Occipital lobe (tissue), 3 donors: ENCODE measurements at places on chromosomes 3 and 15. TPM values are rescaled to one million over a fixed set of nuclear protein-coding genes. Genes with fewer than 3 reads are reported as not detected.

PPM1L gene
- total RNA-seq: 90.3 TPM

IDH3A gene
- total RNA-seq: 41.6 TPM

TRMT10C gene
- 58.5 TPM for total RNA-seq

SAXO2 gene
- total RNA-seq: 4.1 TPM

NOX5 gene
- total RNA-seq: under 0.01 TPM

TBC1D21 gene
- total RNA-seq: not detected

GOLGA8N gene
- total RNA-seq: 1.4 TPM

NKIRAS1 gene
- total RNA-seq: 36.5 TPM

FGF12 gene
- 187 TPM for total RNA-seq

MINAR1 gene
- total RNA-seq: 3.6 TPM

IGSF11 gene
- total RNA-seq: 11.9 TPM

GRCh38 chr3:88219138-88219792, 69.5 kb downstream of the C3orf38 start:
- DNase-seq: no peak

DNA sequence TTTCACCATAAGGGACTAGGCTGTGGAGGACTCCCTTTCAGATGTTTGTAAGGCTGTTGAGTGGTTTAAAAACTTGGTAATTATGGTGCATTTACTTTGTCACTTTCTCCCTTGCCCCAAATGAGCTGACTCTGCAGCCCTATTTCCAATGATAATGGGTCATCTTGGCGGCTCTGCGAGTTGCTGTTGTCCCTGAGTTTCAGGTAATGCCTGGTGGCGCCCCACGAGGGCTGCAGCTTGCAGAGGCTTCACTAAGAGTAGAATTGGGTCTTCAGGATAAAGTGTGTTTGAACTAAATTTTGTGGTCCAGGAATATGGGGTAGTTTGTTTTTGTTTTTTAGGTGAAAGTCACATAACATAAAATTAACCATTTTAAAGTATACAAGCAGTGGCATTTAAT, 450.1 kb upstream of the CFAP20DC start:
- no peak for DNase-seq

DNA sequence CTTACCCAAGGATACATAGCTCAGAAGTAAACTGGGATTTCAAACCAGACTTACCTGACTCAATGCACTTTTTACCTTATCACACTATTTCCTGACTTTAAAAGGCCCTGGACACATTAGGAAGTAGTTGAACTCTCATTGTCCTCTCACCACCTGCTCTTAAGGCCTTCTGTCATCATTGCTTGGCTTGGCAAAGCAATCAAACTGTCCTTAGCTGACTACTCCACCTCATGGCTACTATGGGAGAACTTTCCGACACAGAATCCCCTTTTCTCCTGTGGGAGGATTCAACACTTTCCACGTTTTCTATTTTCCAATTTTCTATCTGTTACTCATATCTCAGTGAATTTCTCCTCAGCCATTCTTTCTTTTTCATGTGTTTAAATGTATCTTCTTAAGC, 55.4 kb downstream of the ZNF148 start:
- DNase-seq: no peak

DNA sequence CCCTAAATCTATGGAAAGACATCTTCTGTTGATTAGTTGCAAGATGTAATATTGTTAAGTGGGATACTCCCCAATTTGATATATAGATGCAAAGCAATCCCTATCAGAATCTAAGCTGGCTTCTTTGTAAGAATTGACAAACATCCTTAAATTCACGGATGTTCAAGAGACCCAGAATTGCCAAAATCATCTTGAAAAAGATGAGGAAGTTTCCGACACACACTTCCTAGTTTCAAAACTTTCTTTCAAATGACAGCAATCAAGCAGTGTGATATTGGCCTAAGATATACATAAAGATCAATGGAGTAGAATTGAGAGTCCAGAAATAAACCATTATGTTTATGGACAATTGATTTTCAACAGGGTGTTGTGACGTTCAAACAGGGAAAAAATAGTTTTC, 383.6 kb downstream of the LPP start:
- DNase-seq: no peak

GRCh38 chr3:49406571-49407565, 4.9 kb downstream of the RHOA start:
- no peak for DNase-seq

DNA sequence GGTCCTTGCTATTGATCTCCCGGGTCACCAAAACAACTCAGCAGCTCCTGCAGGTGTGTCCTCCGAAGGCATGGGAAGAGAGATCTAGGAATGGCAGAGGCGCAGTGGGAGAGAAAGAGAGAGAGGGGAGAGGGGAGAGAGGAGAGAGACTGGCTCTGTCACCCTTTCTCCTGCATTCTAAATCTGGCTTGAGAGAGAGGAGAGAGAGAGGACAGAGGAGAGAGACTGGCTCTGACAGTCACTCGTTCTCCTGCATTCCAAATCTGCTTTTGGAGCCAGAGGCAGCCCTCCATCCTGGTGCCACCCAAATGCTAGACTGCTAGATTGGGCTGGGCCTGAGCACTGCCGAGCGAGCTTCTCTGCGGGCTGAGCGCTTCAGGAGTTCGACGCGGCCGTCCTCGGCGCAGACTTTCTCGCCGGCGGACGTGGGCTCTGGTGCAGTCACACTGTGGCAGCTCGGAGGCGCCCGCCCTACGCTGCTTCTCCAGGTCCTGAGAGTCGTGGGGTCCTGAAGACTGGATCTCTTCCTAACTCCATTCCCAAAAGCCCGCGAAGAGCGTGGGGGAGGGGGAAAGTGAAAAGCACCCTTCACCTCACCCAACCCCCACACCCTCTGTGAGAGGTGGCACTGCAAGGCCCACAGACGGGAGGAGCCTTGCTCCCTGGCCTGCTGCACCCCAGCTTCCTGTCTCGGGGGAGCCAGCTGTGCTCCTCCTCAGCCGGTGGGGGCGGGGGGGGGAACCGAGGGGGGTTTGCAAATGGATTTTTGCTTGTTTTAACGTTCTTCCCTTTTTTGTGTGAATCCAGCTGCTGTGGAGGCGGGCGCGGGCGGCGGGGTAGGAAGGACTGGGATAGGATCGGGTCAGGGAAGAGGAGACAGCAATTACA, 222.3 kb downstream of the MEIS2 start:
- DNase-seq: no peak

DNA sequence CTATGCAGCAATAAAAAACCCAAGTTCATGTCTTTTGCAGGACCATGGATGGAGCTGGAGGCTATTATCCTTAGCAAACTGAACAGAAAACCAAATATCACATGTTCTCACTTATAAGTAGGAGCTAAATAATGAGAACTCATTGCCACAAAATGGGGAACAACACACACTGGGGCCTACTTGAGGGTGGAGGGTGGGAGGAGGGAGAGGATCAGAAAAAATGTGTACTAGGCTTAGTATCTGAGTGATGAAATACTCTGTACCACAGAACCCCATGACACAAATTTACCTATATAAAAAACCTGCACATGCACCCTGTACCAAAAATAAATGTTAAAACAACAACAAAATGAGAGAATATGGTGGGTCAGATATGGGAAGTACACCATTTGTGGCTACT, 49.6 kb upstream of the AADACL2 start:
- DNase-seq: no peak

GRCh38 chr3:54670201-54671000, 257.5 kb downstream of the LRTM1 start:
- DNase-seq: no peak

GRCh38 chr3:27253831-27254230, 115.4 kb downstream of the NEK10 start:
- DNase-seq: no peak

GRCh38 chr3:115187149-115187757, 40.2 kb upstream of the ZBTB20 start:
- no peak for DNase-seq

- DNase-seq: no peak
Observed at GRCh38 chr3:197229178-197229577, 69.2 kb downstream of the DLG1 start.

GRCh38 chr15:41437448-41437847, 20.6 kb downstream of the RTF1 start:
- DNase-seq: no peak

DNA sequence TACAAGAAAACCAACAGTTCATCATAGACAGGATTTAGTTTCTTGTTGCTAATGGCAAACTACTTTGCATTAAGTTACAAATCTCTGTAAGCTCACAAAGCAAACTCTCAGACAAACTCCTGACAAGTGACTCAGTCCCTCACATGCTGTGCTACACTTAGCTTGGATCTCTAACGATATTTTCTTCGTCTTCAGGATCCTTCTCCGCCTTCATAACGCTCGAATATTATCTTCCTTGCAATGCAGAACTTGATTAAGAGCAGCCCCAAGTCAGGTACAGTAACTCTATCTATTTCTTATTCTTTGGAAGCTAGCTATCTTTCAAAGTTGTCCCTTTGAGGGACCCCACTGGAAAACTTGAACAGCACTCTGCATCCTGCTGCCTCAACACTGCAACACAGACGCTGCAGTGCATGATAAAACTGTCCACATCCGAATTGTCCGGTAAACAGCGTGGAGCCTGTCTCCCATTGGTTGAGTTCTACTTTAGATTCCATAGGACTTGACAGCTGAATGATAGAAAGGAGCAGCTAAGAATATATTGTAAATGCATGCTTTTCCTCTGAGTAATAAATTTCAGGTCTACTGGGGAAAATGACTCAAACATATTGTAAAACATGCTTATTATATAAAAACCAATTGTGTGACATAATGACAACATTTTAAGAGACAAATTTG, 61.3 kb downstream of the UACA start:
- no peak for DNase-seq

DNA sequence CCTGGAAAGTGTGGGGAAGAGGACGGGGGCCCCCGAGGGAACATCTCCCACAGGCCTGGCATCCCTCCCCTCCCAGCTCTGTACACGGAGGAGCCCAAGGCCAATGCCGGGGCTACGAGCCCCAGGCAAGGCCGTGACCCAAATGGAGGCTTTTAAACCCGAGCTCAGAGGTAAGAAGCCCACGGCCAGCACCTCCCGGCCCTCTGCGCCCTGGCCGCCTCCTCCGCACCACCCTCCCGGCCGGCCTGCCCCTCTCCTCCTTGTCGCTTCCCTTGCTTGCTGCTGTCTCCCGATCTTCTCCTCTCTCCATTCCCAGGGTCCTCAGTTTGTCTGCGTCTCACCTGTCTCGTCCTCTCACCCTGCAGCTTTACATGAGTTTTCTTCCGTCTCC, 1.3 kb downstream of the MUC4 start:
- no peak for DNase-seq

DNA sequence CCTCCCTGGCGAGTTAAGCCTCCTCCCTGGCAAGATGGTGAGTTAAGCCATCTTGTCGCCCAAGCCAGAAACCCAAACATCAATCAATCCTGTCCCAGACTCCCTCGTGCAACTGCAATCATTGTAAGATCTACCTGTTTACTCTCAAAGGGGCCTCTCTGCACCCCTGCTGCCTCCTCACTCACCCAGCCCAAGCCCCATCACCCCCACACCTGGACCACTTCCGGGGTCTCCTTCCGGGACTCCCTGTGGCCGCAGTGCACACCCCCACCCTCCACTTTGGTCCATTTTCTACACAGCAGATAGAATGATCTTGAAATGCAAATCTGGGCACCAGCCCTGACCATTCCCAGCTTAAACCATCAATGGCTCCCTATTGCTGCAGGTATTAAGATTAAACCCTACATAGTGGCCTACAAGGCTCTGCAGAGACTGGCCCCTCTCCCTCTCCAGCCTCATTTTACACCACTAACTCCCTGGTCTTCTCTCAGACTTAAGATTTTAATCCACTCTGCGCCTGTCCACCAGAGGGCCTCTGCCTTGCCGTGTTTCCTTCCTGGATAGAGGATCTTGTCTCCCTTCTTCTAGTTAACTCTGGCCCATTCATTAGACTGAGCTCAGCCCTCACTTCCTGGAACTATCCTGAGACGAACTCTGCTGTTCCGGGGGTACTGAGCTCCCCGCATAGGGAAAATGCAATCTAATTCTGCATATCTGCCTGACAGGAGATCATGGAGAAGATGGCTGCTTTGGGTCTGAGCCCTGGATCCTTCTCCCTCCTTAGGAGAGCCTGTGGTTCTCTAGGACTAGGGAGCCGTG, 41.9 kb upstream of the SLC6A1 start:
- no peak for DNase-seq

DNA sequence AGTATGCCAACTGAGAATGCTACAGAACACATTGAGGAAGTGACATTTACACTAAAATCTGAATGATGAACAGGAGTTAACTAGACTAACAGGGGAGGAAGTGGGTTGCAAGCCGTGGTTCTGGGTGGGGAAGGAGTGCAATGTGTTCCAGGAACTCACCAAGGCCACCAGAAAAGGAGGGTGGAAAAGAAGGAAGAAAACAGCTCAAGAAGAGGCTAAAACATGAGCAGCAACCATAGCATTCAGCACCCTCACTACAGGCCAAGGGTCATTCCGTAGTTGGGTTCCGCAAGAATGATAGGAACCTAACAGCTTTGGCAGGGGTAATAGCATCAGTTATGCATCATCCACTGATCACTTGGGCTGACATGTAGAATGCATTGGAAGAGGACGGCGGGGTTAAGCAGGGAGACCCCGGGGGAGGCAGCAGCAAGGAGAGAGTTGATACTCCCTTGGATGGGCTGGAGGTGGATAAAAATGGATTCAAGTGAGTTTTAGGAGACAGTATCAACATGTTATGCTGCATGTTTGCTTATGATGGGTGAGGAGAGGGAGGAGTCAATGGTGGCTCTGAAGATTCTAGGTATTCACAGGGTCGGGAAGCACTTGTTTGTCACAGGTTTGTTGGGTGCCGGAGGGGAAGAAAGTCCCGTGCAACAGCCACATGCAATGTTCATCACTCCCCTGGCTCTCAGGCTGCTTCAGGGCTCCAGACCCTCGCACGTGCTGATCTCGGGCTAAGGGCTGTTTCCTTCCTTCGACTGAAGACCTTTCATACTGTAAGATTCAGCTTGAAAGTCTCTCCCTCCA, 53.2 kb downstream of the LIPC start:
- DNase-seq: no peak

GRCh38 chr15:69861331-69862171, 236.2 kb downstream of the TLE3 start:
- DNase-seq: no peak
